Activated naive CD8-positive, alpha-beta T cell treated with anti-CD3 and anti-CD28 coated beads for 36 hours (primary cell): ENCODE measurements at places on chromosomes 12 and 14. TPM values are rescaled to one million over a fixed set of nuclear protein-coding genes. Genes with fewer than 3 reads are reported as not detected.

DNA sequence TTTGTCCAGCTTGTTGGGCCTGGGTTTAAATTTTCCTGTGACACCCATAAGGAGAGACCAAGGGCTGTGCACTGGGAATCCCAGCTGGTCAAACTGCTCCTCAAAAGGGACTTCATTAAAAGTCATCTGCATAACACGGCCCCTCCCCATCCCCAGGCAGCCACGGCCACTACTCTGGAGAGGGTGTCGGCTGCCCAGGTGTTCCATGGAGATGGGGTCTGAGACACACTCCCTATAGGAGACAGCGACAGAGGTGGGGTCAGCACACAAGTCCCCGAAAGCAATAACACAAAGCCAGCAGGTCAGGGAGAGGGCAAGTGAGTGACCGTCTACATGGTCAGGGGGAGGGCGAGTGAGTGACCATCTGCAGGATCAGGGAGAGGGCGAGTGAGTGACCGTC lies 75.6 kb upstream of the BCL11B start:
- no peak for DNase-seq
- no peaks in the 10 kb centered on the region for H3K4me1 ChIP-seq
- H3K4me3 ChIP-seq, result no peak overlapping the region
- H3K36me3 ChIP-seq, result no peaks in the 10 kb centered on the region
- peaks cover 8% of the 10 kb centered on the region for H3K27me3 ChIP-seq

Gene PPM1H
- total RNA-seq, result not detected

GRCh38 chr14:73267474-73267873 lies 30.2 kb downstream of the PAPLN start:
- H3K4me1 ChIP-seq, result peaks cover 7% of the 10 kb centered on the region
- DNase-seq, result no peak
- peaks cover 23% of the 10 kb centered on the region for H3K27me3 ChIP-seq
- H3K4me3 ChIP-seq, result no peak overlapping the region
- H3K27ac ChIP-seq, result no peak overlapping the region

Gene GPR84
- total RNA-seq, result 1.2 TPM

Gene USP15
- total RNA-seq, result 118 TPM

- no peak for DNase-seq
- no peak overlapping the region for H3K27ac ChIP-seq
- H3K27me3 ChIP-seq, result peaks cover 10% of the 10 kb centered on the region
- H3K4me3 ChIP-seq, result no peak overlapping the region
- no peaks in the 10 kb centered on the region for H3K4me1 ChIP-seq
These were observed 56.2 kb downstream of the SSPN start for GRCh38 chr12:26251600-26251999.

Gene RFX4
- total RNA-seq, result not detected

GRCh38 chr12:47715393-47715876 lies 9.6 kb upstream of the RPAP3 start:
- no peak overlapping the region for H3K4me3 ChIP-seq
- H3K27me3 ChIP-seq, result no peaks in the 10 kb centered on the region
- H3K27ac ChIP-seq, result no peak overlapping the region
- peaks cover 20% of the 10 kb centered on the region for H3K4me1 ChIP-seq
- H3K36me3 ChIP-seq, result peaks cover 4% of the 10 kb centered on the region

Gene LTB4R
- 9.3 TPM for total RNA-seq

Gene APOF
- not detected for total RNA-seq

DNA sequence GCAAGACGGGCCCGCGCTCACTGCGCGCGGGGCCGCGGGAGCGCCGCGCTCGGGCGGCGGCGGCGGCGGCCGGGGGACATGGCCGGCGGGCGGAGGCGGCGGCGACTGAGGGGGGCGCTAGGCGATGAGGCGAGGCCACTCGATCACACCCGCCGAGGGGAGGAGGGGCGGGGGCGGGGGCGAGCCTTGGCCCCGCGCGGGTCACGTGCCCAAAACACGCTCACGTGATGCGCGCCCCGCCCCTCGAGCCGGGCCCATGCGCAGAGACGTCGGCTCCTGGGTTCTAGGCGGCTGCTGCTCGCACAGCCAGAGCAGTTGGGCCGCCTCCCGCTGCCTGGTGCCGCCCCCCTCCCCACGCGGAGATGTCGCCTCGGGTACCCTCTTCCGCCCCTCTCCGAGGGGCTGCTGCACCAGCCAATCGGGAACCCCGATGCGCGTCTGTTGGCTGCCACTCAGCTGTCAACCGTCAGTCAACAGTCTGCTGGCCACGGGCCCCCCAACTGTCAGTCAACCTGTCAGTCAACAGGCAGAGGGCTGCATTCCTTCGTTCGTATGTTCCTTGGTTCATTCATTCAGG lies at the start of gene SPPL3:
TSS of gene SPPL3 (minus strand) at position 162 of the 577 bp plus-strand sequence. CDS start 491 bp downstream, outside the sequence.
- H3K4me1 ChIP-seq, result peaks cover 15% of the 10 kb centered on the region
- H3K36me3 ChIP-seq, result peaks cover 14% of the 10 kb centered on the region
- H3K27me3 ChIP-seq, result no peaks in the 10 kb centered on the region
- H3K4me3 ChIP-seq, result peak within 1 kb of the TSS; percentile 98

DNA sequence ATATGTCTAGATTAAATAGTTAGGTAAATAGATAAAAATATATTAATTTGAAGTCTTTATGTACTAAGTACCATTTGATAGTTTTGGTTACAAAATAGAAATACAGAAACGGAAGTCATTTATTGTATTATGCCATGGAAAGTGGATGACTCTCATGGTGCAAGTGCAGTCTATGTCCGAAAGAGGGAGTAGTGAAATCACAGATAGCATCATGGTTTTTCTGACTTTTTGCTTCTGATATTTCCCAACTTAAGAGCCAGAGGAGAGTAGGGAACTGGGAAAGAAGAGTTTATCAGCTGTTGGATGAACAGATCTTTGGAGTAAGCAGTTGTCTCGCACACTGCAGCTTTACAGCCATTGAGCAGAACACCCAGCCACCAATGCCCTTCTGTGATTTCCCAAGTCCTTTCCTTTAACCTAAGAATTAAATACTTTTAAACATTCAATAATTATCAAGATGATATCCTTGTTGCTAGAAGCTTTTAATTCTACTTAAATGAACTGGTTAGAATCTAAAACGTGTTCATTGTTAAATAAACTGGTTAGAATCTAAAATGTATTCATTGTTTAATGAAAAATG lies 18.4 kb upstream of the SRGAP1 start:
- H3K4me1 ChIP-seq, result peaks cover 2% of the 10 kb centered on the region
- no peak overlapping the region for H3K27ac ChIP-seq
- peaks cover 36% of the 10 kb centered on the region for H3K27me3 ChIP-seq
- H3K4me3 ChIP-seq, result no peak overlapping the region

Gene KTN1
- total RNA-seq, result 119 TPM

Gene SLC39A5
- 0.49 TPM for total RNA-seq

DNA sequence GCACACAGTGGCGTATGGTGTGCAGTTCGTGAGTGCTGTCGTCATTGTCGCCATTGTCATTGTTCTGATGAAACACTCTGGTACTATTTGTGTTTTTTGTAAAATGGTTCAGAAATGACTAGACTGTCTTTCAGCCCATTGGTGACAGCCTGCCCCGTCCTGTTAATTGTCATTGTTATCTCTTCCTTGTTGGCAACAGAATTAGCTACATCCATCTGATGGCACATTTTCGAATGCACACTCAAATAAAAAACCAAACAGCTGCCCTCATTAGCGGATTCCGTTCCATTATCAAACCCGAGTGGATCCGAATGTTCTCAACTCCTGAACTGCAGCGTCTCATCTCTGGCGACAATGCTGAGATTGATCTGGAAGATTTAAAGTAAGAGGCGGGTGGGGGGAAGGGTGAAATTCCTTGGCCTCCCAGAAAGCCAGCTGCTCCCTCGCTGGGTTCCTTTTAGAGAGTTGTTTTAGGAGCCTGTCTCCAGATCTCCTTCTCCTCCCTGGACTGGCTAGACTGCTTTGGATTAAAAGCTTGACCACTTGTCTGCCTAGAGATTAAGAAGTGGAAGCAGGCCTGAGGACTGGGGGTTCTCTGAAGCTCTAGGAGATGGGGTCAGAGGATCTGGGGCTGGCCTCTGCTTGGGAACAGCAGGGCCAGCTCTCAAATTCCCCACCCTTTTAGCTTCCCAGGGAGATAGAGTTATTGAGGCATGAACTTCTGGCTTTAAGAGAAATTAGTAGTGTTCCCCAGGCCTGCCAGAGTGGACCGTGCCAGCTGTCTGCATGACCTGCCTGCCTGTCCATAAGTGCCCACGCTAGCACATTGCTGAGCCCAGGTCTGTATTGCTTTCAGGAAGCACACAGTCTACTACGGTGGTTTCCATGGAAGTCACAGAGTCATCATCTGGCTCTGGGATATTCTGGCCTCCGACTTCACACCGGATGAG lies 43.3 kb downstream of the MMAB start:
- no peak overlapping the region for H3K27ac ChIP-seq
- H3K4me1 ChIP-seq, result no peaks in the 10 kb centered on the region
- H3K27me3 ChIP-seq, result no peaks in the 10 kb centered on the region

Gene FAM181A
- not detected for total RNA-seq

GRCh38 chr14:68285421-68286179 lies 466.0 kb downstream of the RAD51B start:
- H3K4me1 ChIP-seq, result peaks cover 71% of the 10 kb centered on the region
- H3K27ac ChIP-seq, result peak overlapping the region; percentile 91
- DNase-seq, result peak; percentile 80
- H3K27me3 ChIP-seq, result no peaks in the 10 kb centered on the region

Gene TROAP
- 56.6 TPM for total RNA-seq

GRCh38 chr14:51336734-51337133 lies 96.7 kb downstream of the TMX1 start:
- no peak overlapping the region for H3K4me3 ChIP-seq
- H3K27me3 ChIP-seq, result peaks cover 12% of the 10 kb centered on the region
- H3K36me3 ChIP-seq, result no peaks in the 10 kb centered on the region
- H3K27ac ChIP-seq, result no peak overlapping the region
